A549 treated with CORT108297 at 1 μM for 4 hours (cell line): ENCODE measurements at places on chromosomes 3 and 15. TPM values are rescaled to one million over a fixed set of nuclear protein-coding genes. Genes with fewer than 3 reads are reported as not detected.

The ARHGEF26 gene
- total RNA-seq = 5.6 to 6.7 TPM (median 6.1 TPM) in 5 replicates

The CFAP91 gene
- 0.22 to 0.56 TPM (median 0.23 TPM) in 5 replicates for total RNA-seq

The ZNF80 gene
- total RNA-seq = not detected in 5 replicates

The SRGAP3 gene
- total RNA-seq = 0.47 to 1.2 TPM (median 0.61 TPM) in 5 replicates

The RIOX2 gene
- total RNA-seq = 27.7 to 34.9 TPM (median 30.1 TPM) in 5 replicates

The CSTA gene
- 0.82 to 1.2 TPM (median 1.0 TPM) in 5 replicates for total RNA-seq

The SNTN gene
- not detected in 5 replicates for total RNA-seq

The FOXL2NB gene
- total RNA-seq = 0.89 to 1.6 TPM (median 1.2 TPM) in 5 replicates

The DPPA2 gene
- total RNA-seq = not detected in 5 replicates

The MST1R gene
- 6.9 to 9.5 TPM (median 8.7 TPM) in 5 replicates for total RNA-seq

The TGM5 gene
- total RNA-seq = not detected in 5 replicates

The ALG1L2 gene
- total RNA-seq = not detected in 5 replicates

The LRRC31 gene
- 0.02 TPM in 1 of 5 replicates, not detected in the others for total RNA-seq

The ATG3 gene
- total RNA-seq = 43.0 to 57.9 TPM (median 45.0 TPM) in 5 replicates

The HDC gene
- total RNA-seq = 0.04 to 0.23 TPM (median 0.10 TPM) in 4 of 5 replicates, not detected in the other

The IGSF10 gene
- 0.35 to 0.78 TPM (median 0.53 TPM) in 5 replicates for total RNA-seq

The GOLGA6D gene
- 0.03 to 0.06 TPM (median 0.04 TPM) in 4 of 5 replicates, not detected in the other for total RNA-seq

The LRRIQ4 gene
- not detected in 5 replicates for total RNA-seq

The CNTN3 gene
- total RNA-seq = not detected in 5 replicates

The FILIP1L gene
- 0.03 to 0.18 TPM (median 0.09 TPM) in 5 replicates for total RNA-seq

The VGLL3 gene
- 4.2 to 11.5 TPM (median 6.8 TPM) in 5 replicates for total RNA-seq

The P2RY13 gene
- total RNA-seq = not detected in 5 replicates

The RLBP1 gene
- not detected in 5 replicates for total RNA-seq

The STARD5 gene
- total RNA-seq = 1.5 to 2.3 TPM (median 2.0 TPM) in 5 replicates

The P2RY14 gene
- total RNA-seq = not detected in 5 replicates
